ENCODE measurements at places on chromosomes 3 and 15.
A peak's percentile ranks its signal among the peaks of the same experiment; 100 is the strongest.

GRCh38 chr3:14225421-14225820 lies 46.8 kb downstream of the LSM3 start:
- DNase-seq = no peak

DNA sequence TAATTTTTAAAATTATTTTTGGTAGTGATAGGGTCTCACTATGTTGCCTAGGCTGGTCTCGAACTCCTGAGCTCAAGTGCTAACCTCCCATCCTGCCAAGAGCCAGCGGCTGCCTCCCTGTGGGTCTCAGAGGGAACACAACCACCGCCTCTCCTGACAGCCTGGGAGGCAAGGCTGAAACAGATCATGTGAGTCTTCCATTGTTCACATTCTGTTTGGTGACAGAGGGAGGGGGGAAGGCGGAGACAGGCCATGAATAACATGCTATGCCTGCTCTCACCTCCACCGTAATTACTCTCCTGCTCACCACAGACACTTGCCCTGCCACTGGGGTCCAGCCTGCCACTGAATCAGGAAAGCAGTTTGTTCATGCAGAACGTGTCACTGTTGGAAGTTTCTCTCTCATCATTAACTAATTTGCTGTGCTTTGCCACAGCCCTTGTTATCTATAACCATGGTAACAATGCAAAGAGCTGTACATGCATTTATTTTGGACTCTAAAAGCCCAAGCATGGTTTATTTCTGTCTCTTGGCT lies 78.4 kb upstream of the RASGRF1 start:
- peak; percentile 71 for DNase-seq

GRCh38 chr15:60751985-60752952 lies 273.3 kb upstream of the ICE2 start:
- DNase-seq = no peak

DNA sequence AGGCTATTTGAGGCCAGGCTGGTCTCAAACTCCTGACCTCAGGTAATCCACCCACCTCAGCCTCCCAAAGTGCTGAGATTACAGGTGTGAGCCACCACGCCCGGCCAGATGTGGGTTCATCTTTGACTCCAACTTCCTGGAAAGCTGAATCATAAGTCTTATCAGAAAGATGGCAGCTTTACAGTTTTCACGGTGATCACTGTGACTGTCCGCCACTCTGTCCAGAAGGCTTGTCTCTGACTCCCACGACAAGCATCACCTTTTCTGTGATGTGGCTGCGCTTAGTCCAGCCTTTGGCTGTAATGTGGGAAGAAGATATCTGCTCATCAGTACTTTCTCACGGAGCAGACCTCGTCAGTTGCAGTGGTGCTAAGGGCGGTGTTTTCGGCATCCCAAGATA lies 527.7 kb downstream of the GABRG3 start:
- DNase-seq = no peak

GRCh38 chr15:59236394-59236793 lies 29.8 kb downstream of the LDHAL6B start:
- no peak for DNase-seq

GRCh38 chr3:149653564-149653963 lies 4.3 kb downstream of the WWTR1 start:
- no peak for DNase-seq

DNA sequence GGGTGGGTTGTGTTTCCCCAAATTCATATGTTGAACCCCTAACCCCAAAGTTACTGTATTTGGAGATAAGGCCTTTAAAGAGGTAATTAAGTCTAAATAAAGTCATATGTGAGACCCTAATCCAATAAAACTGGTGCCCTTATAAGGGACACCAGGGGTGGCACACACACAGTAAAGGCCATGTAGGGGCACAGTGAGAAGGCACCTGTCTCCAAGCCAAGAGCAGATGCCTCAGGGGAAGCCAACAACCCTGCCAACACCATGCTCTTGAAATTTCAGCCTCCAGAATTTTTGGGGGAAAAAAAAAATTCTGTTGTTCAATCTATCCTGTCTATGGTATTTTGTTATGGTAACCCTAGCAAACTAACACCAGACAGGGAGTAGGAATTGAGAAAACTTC lies 1.5 kb upstream of the GMNC start:
- DNase-seq = no peak

- DNase-seq = no peak
Measured at GRCh38 chr3:189202583-189202982, 30.8 kb downstream of the TPRG1 start.

GRCh38 chr3:41198526-41198925 lies 779 bp upstream of the CTNNB1 start:
- DNase-seq = no peak

- DNase-seq = no peak
Measured at GRCh38 chr3:175295248-175296130, 436.4 kb downstream of the NAALADL2 start.

GRCh38 chr15:41994171-41994650 lies 21.9 kb upstream of the EHD4 start:
- DNase-seq = no peak

DNA sequence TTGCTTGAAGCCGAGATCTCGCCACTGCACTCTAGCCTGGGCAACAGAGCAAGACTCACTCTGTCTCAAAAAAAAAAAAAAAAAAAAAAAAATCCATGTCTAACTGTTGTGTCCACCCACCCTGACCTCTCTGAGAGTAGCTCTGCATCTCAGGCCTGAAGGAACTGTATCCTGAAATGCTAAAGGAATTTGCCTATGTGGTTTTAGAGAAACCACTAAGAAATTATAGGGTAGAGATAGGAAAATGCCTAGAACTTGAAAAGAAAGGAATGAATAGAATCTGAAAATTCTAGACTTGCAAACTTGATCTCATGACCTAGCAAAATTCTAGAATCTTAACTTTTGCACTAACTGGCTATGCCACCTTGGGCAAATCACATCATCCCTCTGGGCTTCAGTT lies 217.5 kb upstream of the ROPN1 start:
- no peak for DNase-seq

GRCh38 chr3:185741586-185741985 lies 83.3 kb downstream of the IGF2BP2 start:
- DNase-seq = no peak

- no peak for DNase-seq
Measured at GRCh38 chr15:25838871-25839195, 24.3 kb downstream of the ATP10A start.

DNA sequence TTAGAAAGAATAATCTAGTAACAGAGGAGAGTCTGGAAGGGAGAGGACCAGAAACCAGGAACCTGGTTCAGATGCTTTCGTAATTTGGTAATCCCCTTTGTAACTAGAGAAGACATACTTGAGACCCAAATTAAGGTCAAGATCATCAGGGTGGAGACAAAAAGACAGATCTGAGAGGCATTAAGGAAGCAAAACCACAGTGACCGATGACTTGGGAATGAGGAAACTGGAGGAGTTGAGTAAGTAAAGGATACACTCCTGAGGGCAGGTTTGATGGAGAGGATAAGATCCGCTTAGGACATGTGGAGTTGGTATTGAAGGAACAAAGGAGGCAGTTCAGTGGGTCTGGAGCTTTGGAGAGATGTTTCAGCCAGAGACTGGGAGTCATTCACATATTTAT lies 23.6 kb upstream of the BCL2A1 start:
- no peak for DNase-seq

- DNase-seq = no peak
Measured at GRCh38 chr15:63191895-63192618, 2.7 kb downstream of the RAB8B start.

DNA sequence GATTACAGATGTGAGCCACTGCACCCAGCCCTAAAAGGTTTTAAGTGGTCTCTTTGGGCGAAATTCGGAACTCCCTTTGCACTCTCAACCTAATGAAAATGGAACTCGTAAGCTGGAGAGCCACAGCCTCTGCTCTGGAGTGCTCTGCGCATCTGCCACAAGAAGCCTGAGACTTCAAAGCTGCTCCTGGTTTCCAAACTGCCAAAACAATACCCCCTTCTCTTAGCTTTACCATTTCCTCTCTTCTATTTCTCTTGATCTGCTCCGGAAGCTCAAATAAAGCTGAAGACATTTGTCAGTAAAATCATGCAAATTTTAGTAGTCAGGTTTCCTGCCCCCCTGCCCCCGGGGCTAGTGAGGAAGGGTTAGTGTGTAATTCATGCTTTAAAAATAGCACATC lies 312.7 kb downstream of the MFSD1 start:
- DNase-seq = no peak

DNA sequence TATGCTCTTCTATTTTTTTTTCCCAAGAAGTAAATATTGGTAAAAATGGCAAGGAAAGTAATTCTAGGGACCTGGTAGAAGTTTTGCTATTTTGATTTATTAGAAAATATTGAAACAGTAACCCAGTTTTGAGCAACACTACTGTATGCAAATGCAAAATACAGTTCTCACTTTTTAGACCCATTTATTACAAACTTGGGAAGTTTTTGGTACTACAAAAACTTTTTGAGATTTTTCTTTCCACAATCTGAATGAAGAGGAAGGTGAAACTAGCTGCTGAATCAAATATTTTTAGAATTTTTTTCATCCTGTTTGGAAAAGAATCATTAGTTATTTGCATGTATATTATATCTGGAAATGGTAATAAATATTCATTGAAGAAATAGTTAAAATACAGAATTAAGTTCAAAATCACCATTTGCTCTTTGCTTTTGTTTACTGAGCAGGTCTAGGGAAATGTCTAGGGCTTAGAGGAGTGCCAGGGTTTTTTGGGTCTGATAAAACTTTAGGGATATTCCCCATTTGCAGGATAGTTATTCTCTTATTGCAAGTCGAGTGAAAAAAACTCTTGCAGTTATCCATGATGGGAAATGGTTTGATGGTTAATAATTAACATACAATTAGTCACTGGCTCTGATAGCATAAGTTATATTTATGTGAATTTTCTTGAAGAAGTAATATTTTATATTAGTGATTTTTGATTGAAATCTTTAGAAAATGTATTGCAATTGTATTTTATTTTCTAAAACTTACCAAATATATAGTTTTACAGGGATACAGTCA lies 47.0 kb downstream of the TCF12 start:
- no peak for DNase-seq

- DNase-seq = no peak
Measured at GRCh38 chr3:57048728-57049127, 11.7 kb upstream of the SPATA12 start.

- DNase-seq = no peak
Measured at GRCh38 chr15:76347482-76348055, 11.0 kb downstream of the ISL2 start.

GRCh38 chr3:196208942-196209695 lies 2.1 kb downstream of the ZDHHC19 start:
- DNase-seq = no peak

GRCh38 chr15:42045211-42045615 lies 24.4 kb upstream of the PLA2G4E start:
- peak; percentile 2 for DNase-seq

DNA sequence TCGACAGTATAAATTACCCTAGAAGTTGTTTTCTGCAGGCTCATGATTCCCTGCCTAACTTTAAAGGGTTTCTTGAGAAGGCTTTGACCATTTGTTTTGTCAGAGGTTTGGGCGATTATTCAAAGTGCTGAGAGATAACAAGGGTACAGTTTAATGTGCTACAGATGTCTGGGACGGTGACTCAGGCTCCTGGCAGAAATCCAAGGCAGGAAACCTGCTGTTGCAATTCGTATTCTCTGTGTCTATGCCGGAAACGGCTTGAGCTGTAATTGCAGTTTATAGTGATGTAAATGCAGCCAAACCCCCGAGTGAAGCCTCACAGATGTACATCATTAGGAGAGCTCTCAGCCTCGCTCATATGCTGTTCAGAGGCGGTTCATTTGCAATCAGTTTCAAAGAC lies 65.6 kb downstream of the SYNPR start:
- DNase-seq = peak; percentile 57

GRCh38 chr3:98718730-98719129 lies 44.4 kb upstream of the ST3GAL6 start:
- DNase-seq = no peak

DNA sequence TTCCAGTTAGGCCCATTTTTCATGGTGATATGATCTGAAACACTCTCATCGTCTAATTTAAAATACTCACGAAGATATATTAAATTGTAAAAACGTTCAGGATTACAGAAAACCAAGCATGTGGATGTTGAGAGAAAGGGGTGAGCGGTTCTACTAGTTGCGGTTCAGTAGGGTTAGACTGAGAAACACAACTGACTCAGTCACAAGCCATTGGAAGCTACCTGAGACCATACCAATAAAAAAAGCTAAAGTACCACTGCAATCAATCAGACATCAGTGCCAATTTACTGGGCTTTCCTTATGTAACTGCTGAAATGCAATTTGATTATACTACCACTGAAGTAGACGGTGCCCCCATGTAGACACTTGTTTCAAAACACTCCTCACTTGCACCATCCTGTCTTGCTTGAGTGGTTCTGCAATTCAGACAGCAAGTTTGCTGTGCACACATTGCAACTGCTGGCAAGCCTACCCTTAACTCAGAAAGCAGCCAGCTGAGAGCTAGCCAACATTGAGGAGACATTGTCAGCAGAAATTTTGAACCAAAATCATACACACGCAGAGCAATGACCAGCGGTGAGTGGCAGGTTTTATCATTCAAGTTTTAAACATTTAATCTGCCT lies 368.7 kb upstream of the ARHGEF26 start:
- DNase-seq = no peak

DNA sequence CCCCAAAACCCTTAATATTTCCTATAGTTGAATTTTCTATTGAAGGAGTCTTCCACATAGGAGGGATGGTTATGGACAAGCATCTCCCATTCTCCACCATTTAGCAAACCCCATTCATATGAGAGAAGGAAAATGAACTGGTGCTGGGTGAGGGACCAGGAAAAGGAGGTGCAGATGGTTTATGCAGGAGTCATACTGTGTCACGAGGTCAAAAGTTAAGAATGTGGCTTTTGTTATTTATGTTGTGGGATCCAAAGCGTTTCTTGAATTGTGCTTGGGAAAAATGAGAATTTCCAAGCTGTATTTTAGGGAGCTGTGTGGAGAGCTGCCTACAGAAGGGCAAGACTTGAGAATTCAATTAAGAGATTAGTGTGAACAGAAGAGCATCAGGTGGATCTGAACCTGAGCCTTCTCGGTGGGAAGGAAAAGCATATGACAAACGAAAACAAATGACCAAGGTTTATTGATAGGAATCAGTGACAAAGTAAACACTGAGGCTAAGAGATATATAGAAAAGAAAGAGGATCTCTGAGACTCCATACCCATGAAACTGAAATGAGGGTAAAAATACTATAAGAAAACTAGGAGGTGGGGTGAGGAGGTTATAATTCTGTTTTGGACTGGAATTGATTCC lies 473.3 kb upstream of the NR2F2 start:
- DNase-seq = no peak

DNA sequence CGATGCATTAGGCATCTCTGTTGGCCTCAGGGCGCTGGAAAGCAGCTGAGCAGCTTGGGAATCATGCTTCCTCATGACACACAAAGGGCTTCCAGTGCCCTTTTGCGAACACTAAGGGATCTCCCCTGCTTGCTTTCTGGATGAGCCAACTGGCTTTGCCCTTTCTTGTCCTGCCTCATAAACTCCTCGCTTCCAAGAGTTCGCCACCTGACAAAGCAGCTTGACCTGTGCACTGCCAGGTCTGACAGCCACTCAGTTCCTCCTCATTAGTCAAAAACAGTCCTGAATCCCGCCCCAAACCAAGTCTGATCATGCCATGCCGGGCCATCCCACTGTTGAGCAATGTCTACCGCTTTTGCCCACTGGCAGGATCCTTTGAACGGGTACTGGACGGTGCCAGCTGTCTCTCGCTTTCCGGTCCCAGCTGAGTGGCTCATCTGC lies 265.4 kb upstream of the LYSMD4 start:
- DNase-seq = no peak

- no peak for DNase-seq
Measured at GRCh38 chr3:72388644-72389043, 459.6 kb downstream of the SHQ1 start.

Data from iPS-NIHi11 (cell line).